Neuronal stem cell (in vitro differentiated cells): ENCODE measurements at places on chromosomes 7 and 10.

DNA sequence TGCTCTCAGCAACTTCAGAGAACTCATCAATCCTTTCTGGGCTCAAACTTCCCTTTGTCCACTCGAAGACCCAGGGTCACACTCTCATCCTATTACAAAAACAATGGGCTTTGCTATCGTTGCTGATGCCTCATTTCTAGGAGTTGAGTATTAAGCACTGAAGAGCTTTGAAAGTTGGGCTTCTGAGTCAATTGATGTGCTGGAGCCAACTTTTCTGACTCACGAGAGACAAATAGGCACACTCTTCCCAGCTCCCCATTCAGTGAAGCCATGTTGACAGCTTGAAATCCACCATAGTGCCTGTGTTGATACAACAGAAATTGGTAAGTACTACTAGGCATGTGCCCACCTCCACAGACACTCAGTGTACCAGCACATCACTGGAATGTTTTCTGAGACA, 97.5 kb upstream of the PRSS58 start:
- no peak for DNase-seq

- no peak for DNase-seq
These were observed 110.1 kb downstream of the INHBA start for GRCh38 chr7:41592794-41593193.

GRCh38 chr10:69100136-69100872, 12.4 kb downstream of the SRGN start:
- no peak for DNase-seq

DNA sequence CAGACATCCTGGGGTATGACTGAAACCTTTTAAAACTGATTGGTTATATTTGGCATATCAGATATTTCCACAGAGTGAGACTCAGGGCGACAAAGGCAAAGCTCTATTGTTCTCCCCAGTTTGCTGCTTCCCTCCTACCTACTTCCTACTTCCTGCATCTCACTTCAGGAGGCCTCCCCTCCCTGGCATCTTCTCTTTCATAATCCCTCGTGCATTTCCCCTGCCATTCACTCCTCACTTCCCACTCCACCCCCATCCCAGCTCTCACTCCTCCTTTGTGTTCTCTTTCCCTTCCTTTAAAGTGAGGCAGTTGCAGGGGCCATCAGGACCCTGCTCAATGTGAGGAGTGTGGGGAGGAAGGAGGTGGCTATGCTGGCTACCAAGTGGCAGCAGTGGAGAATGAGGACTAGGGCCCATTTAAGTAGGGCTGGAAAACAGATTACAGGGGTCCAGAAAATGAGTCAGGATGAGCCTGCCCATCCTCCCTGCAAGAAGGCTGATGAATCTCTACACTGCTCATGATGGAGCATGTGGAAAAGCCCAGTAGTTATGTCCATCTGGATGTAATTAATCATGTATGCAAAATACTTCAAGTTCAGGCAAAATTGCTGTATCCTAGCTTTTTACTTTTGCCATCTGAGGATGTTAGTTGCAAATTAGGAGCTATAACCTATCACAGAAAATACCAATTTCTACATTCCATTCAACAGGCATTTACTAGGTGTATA, 311.8 kb upstream of the IMMP2L start:
- no peak for DNase-seq

DNA sequence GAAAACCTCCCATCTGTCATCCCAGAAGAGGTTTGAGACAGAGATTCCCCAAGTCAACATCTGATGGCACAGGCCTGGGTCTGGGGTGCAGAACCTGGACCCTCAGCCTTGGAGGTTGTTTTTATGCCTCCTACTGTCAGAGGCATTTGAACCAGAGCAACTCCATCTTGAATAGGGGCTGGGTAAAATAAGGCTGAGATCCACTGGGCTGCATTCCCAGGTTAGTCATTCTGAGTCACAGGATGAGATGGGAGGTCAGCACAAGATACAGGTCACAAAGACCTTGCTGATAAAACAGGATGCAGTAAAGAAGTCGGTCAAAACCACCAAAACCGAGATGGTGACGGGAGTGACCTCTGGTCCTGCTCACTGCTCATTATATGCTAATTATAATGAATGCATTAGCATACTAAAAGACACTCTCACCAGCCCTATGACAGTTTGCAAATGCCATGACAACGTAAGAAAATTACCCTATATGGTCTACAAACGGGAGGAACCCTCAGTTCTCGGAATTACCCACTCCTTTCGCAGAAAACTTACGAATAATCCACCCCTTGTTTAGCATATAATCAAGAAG, 92.0 kb downstream of the ITGA8 start:
- DNase-seq, result no peak

GRCh38 chr7:54544149-54544526, 2.0 kb downstream of the VSTM2A start:
- no peak for DNase-seq

GRCh38 chr10:116045366-116046356, 227.3 kb downstream of the GFRA1 start:
- DNase-seq, result no peak

GRCh38 chr7:84230491-84230890, 35.9 kb upstream of the SEMA3A start:
- DNase-seq, result no peak

DNA sequence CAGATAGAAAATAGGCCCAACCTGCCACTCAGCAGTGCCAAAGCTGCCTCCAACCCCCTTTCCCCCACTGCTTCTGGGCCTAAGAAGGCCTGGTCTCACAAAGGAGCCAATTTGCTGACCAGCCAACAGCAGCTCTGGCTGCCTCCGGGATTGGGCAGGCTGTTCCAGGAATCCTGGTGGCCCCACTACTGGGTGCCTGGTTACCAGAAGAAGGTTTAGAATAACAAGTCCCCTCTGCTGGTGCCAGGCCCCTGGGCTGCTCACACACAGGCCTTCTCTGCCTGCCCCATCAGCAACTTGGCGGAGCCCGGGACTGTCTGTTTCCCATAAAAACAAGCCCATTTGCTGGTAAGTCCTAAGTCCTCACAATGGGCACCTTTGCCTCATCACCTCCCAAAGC, 1.2 kb downstream of the PHKG1 start:
- no peak for DNase-seq

DNA sequence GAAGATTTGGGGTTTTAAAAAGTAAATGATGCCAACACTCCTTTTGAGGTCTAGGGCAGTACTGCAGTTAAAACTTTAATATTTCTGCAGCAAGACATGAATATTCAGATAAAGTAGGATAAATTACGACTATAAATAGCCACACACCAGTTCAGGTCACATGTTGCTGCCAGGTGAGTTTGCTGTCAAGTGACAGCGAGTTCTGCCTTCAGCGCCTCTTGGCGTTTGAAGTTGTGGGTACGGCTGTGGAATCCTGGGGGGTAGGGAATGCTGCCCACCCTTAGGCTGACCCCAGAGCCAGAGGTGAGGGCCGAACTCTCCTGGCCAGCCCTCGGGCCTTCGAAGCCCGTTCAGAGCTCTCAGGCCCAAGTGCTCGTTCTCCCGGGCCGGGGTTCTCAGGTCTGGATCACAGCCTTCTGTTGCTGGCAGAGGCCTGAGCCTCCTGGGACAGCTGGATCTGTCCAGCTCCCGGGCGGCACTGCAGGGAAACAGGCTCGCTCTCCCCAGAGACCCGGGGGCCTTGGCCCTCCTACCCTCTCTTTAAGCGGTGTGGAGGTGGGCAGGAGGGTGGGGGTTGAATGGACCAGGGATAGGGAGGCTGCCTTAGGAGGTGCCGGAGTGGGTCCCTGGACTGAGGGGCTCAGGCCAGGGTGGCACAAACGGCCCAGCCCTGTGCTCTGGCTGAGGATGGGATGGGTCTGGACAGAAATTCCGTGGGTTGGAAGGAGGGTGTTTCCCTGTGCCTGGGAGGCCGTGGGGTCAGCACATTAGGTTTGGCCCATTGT, 5.4 kb downstream of the BRI3 start:
- DNase-seq, result no peak

DNA sequence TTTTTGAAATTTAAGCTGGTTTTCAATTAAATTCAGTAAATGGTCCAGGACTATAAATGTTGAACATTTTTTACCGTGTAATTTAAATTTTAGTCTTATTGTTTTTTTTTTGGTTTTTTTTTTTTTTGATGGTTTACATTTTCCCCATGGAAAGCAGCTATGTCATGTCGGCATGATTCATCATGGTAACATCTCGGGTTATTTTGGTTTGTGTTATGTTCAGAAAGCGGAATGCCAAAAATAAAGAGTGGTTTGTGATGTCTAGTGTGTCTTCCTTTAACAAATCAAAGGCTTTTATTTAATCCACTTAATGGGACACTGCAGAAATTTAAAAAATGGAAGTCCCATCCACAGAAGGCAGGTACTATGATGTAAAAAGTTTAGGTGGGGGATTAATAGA, 58.5 kb downstream of the TRUB1 start:
- no peak for DNase-seq

- DNase-seq, result no peak
These were observed 94.9 kb downstream of the GPR26 start for GRCh38 chr10:123761038-123761428.

GRCh38 chr7:112433289-112433688, 17.0 kb upstream of the IFRD1 start:
- DNase-seq, result no peak

GRCh38 chr7:155670521-155670920, 26.1 kb downstream of the RBM33 start:
- no peak for DNase-seq

GRCh38 chr10:131186547-131187253, 124.8 kb downstream of the TCERG1L start:
- DNase-seq, result no peak

- no peak for DNase-seq
These were observed 609.4 kb upstream of the C7orf33 start for GRCh38 chr7:147980826-147981813.

GRCh38 chr10:36728626-36729025, 396.8 kb upstream of the ANKRD30A start:
- no peak for DNase-seq

DNA sequence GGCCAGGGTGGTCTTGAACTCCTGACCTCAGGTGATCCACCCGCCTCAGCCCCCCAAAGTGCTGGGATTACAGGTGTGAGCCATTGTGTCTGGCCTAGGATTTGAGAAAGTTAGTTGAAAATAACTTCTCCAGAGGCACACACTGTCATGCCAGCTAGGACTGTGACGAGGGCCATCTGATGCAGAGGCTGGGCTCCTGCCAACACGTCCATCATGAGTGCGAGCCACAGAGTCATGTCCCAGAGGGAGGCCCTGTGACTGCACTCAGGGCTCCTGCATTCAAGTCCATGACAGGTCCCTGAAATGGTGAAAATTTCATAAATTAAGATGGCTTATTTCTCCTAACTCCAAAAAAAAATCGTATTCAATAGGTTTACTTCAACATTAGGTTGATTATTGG, 17.1 kb downstream of the C10orf120 start:
- DNase-seq, result no peak

DNA sequence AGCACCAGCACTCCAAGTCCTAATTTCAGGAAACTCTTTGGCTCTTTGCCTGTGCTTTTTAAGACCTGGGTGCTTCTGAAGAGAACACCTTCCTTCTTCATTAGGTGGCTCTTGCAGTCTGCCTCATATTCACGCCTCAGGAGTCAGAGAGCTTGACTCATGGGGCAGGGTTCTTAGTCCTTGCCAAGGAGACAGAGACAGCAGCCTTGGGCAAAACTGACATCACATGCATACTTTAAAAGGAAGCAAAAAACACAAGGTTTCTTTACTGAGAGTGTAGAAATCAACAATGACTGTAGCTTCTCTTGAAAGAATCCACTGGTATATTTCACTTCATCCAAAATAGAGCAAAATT, 780.6 kb downstream of the INHBA start:
- DNase-seq, result no peak

- DNase-seq, result no peak
These were observed 8.0 kb upstream of the MBL2 start for GRCh38 chr10:52780391-52781155.

- DNase-seq, result no peak
These were observed 205.3 kb upstream of the GALNT17 start for GRCh38 chr7:70926666-70927065.

DNA sequence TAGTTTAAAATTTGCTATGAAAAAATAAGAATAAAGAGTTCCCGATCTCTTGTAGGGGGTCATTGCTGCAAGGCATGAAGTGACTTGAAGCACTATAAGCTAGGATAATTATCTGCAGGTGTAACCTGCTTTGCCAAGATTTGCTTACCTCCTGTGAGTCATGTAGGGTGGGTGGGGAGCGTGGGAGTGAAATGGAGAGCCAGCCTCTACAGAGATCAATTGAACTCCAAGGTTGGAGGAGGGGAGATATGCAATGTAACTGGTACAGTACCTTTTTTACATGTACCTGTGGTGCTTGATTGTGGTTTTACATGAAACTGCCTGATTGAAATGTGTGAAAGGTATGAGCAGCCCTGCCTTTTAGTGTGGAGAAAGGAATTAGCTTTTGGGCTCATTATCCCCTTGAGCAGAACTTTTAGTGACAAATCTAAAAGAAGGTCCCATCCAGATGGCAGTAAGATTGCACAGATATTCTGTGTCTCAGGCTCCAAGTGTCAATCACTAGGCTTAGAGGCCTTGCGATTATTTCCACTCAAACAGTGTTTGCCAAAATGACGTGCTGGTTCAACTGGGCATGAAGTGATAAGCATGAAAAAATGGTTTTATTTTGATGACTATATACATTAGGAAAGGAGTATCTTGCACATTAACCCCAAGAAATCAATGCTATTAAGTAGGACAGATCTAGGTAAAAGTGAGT, 138.6 kb upstream of the GRB10 start:
- DNase-seq, result no peak

DNA sequence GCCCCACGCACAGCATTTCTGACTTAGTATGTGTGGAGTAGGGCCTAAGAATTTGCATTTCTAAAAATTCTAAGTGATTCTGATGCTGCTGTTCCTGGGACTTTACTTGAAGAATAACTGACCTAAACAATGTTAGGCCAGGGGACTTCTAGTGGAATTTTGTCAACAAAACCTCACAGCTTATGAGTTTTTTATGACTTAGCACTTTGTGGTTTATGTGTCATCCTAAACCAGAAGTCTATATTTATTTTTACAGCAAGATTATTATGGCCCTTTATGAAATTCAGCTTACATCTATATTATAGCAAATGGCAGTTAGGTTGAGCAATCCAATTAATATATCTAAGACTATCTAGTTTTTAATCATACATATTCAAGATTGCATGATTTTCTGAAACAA, 24.6 kb upstream of the BET1 start:
- no peak for DNase-seq

DNA sequence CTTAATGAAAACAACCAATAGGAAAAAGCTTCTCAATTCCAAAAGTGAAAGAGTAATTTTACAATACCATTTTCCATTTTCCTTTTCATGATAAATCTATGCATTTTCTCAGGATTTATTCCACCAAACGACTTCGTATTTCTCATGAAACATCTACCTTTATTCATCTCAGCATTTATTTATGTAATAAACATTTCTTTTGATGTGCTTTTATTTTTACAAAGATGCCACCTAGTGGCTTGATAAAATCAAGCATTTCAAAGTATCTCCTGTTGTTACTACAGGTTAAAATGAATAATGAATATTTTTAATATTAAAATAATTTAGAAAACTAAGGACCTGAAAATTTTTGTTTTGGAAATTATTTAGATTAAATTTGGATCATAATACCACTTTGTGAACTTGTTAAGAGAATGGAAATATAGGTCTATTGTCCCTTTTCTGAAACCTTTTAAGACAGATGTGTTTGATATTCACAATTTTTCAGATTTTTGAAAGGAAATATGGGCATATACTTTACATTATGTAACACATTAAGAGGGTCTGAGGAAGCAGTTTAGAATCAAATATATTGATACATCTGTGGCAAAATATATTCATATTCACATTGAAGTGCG, 2.7 kb upstream of the IQUB start:
- no peak for DNase-seq
